IMR-90 (cell line): ENCODE measurements at places on chromosomes 12 and 14. TPM values are rescaled to one million over a fixed set of nuclear protein-coding genes. Genes with fewer than 3 reads are reported as not detected.

The PRKD1 gene
- total RNA-seq, result 12.8 and 12.9 TPM in 2 replicates

The ARHGEF40 gene
- total RNA-seq, result 16.1 and 18.1 TPM in 2 replicates

DNA sequence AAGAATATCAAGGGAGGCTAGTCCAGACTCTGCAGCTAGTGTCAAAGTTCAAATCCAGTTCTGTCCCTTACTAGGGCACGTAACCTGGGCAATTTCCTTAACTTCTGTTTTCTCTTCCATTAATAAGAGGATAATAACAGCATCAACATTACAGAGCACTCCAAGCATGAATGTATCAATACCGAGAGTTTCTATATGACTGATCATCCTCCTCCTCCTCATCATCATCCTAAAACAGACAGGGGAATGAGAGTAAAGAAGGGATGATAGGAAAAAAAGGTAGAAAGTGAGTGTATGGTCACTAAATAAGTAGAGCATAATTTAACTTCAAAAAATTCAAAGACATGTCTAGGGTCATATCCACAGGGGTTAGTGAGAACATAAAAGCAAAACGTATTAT is 171.4 kb downstream of the NDUFA12 start:
- no peak for DNase-seq
- H3K36me3 ChIP-seq, result no peaks in the 10 kb centered on the region
- no peak overlapping the region for H3K27ac ChIP-seq
- no peaks in the 10 kb centered on the region; the same call in 1 of the 2 replicates for H3K27me3 ChIP-seq
- H3K4me1 ChIP-seq, result peaks cover 3% of the 10 kb centered on the region
- H3K4me3 ChIP-seq, result no peak overlapping the region

DNA sequence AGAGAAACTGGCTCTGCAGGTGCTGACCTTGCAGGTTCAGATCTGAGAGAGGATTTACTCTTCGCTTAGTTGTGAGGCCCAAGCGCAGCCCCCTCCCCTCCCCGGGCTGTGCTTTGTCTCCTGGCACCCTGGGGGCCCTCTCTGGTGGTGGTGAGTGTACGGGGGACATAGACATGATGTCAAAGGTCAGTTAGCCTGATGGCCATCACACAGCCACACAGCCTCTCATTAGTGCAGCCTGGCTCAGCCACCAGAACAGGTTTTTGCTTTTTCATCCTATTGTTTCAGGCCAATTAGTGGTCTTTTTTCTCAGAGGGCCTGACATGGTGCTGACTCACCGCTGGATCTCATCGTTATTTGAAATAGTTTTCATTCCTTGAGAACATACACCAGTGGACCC is 437.9 kb downstream of the AACS start:
- H3K4me3 ChIP-seq, result no peak overlapping the region
- H3K4me1 ChIP-seq, result no peaks in the 10 kb centered on the region
- no peaks in the 10 kb centered on the region for H3K36me3 ChIP-seq
- DNase-seq, result no peak
- H3K27ac ChIP-seq, result no peak overlapping the region
- no peaks in the 10 kb centered on the region for H3K27me3 ChIP-seq

- H3K4me1 ChIP-seq, result no peaks in the 10 kb centered on the region
- no peaks in the 10 kb centered on the region for H3K27me3 ChIP-seq
- H3K4me3 ChIP-seq, result no peak overlapping the region
Measured at GRCh38 chr14:45284802-45285201, 31.8 kb upstream of the MIS18BP1 start.

DNA sequence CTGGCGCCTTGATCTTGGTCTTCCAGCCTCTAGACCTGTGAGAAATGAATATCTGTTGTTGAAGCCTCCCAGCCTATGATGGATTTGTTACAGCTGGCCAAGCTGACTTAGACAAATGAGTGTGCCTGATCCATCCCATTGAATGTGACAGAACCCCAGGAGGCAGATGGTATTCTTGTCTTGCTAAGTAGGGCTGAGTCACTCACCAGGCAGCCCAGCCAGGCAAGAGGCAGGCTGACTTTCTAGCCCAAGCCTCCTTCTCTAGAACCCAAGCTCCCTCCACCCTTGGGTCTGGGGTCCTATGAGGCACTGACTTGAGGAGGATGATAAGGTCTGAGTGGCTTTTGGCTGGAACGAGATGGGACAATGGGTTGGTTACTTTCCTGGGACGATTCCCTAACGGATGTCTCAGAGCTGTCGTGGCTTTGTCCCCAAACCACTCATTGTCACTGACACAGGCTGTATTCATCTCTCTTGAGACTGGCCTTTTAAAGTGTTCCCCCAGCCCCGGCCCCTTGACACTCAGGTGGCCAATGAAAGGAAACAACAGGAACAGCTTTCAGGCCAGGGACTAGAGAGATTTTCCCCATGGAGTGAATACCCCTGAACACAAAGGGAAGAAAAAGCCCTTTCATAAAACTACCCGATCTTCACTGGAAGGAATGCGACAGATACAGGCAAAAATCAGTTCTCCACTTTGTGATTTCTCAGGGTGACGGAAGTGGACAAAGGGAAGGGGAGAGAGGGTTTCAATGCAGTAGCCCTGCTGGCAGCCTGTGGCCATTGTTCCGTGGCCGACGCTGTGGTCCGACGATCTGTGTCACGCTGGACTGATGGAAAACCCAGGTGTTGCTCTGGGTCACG is 264.2 kb downstream of the AACS start:
- no peak overlapping the region for H3K4me3 ChIP-seq
- no peaks in the 10 kb centered on the region for H3K4me1 ChIP-seq
- no peaks in the 10 kb centered on the region for H3K36me3 ChIP-seq
- no peaks in the 10 kb centered on the region for H3K27me3 ChIP-seq

GRCh38 chr14:101833045-101833444 is 71.5 kb downstream of the PPP2R5C start:
- peaks cover 3% of the 10 kb centered on the region; the same call in 1 of the 2 replicates for H3K36me3 ChIP-seq
- no peak overlapping the region for H3K4me3 ChIP-seq
- H3K27me3 ChIP-seq, result no peaks in the 10 kb centered on the region
- H3K27ac ChIP-seq, result no peak overlapping the region
- no peak for DNase-seq

DNA sequence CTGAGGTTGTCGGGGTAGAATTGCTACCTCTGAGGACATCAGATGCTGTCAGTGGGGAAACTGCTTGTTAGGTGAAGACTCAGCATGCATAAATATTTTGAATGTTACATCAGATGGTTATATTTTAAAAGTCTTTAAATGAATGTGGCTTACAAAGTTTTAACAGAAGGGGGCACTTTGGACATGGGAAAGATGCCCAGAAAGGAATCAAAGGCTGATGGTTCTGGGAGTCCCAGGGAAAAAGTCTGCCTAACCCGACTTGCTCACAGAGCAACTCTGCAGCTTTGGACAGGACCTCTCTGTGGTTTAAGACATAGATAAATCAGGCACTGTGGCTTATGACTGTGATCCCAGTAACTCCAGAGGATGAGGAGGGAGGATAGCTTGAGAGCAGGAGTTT is 474.9 kb downstream of the ATP23 start:
- no peaks in the 10 kb centered on the region for H3K27me3 ChIP-seq
- peak; percentile 88 for DNase-seq
- peaks cover 12% of the 10 kb centered on the region for H3K4me1 ChIP-seq
- H3K4me3 ChIP-seq, result no peak overlapping the region
- H3K36me3 ChIP-seq, result no peaks in the 10 kb centered on the region
- peak overlapping the region; percentile 60 for H3K27ac ChIP-seq

DNA sequence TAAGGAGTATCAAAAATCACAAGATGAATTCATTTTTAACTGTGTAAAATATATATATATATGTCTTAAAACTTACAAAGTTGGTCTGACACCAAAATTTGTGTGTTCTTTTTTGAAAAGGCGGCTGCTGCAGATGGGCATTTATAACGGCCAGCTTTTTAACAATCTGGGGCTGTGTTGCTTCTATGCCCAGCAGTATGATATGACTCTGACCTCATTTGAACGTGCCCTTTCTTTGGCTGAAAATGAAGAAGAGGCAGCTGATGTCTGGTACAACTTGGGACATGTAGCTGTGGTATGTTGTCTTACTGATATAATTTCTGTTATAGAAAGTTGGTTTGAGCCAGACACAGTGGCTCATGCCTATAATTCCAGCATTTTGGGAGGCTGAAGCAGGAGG is 47.0 kb downstream of the TTC8 start:
- H3K27ac ChIP-seq, result no peak overlapping the region
- H3K27me3 ChIP-seq, result no peaks in the 10 kb centered on the region
- H3K4me3 ChIP-seq, result no peak overlapping the region
- no peak for DNase-seq
- H3K4me1 ChIP-seq, result peaks cover 2% of the 10 kb centered on the region

DNA sequence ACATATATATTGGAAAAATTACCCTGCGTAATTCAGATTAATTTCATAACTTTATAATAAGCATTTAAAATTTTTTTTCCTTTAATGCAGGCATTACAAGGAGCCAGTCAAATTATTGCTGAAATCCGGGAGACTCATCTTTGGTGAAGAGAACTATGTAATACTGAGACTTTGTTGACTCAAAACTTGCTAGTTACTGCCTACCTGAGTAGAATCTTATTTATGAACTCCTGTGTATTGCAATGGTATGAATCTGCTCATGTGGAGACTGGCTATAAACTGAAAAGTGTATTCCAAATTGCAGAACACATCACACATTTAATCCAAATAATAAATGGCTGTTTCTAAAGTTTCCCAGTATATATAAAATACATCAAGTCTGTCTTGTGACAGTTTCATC is 12.4 kb downstream of the YARS2 start:
- no peak overlapping the region for H3K4me3 ChIP-seq
- no peaks in the 10 kb centered on the region for H3K27me3 ChIP-seq
- H3K27ac ChIP-seq, result no peak overlapping the region
- peaks cover 24% of the 10 kb centered on the region for H3K36me3 ChIP-seq
- no peak for DNase-seq
- no peaks in the 10 kb centered on the region for H3K4me1 ChIP-seq

- no peaks in the 10 kb centered on the region for H3K36me3 ChIP-seq
- no peak overlapping the region for H3K4me3 ChIP-seq
- H3K27me3 ChIP-seq, result no peaks in the 10 kb centered on the region
- H3K27ac ChIP-seq, result no peak overlapping the region
Measured at GRCh38 chr14:105864116-105864515, 337.7 kb downstream of the TMEM121 start.

GRCh38 chr12:117044790-117045159 is 54.4 kb downstream of the TESC start:
- H3K27ac ChIP-seq, result no peak overlapping the region
- H3K4me1 ChIP-seq, result peaks cover 11% of the 10 kb centered on the region
- H3K27me3 ChIP-seq, result no peaks in the 10 kb centered on the region
- no peaks in the 10 kb centered on the region for H3K36me3 ChIP-seq
- DNase-seq, result no peak

- no peak overlapping the region for H3K27ac ChIP-seq
- no peak overlapping the region for H3K4me3 ChIP-seq
- H3K4me1 ChIP-seq, result no peaks in the 10 kb centered on the region
- H3K27me3 ChIP-seq, result no peaks in the 10 kb centered on the region
- H3K36me3 ChIP-seq, result 0 out of 2 replicates have a peak, but pooled peaks cover 3% of the 10 kb centered on the region
Measured at GRCh38 chr12:109259545-109259895, 49.6 kb downstream of the FOXN4 start.

DNA sequence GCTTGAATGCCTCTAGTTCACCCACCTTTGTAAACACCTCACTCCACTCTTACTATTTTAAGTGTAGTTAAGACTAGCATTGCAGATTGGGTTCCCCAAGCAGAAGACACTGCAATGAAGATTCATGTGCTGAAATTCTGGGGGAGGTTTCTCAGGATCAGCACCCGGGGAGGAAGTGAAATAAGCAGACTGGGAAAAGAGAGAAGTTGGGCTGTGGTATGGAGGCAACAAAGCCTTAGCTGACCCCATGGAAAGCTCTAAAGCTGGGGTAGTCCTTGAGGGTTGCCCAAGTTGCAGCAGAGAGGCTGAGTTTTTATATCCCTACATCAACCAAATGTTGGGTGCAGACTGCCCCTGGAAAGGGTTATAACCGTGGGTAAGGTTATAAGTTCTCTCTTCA is 23.9 kb upstream of the IGF1 start:
- no peaks in the 10 kb centered on the region for H3K36me3 ChIP-seq
- H3K4me3 ChIP-seq, result no peak overlapping the region
- H3K4me1 ChIP-seq, result no peaks in the 10 kb centered on the region
- DNase-seq, result no peak
- no peak overlapping the region for H3K27ac ChIP-seq

- H3K27me3 ChIP-seq, result peaks cover 95% of the 10 kb centered on the region
- peak; percentile 13 for DNase-seq
- H3K36me3 ChIP-seq, result no peaks in the 10 kb centered on the region
- H3K27ac ChIP-seq, result no peak within 1 kb of the TSS
- H3K4me1 ChIP-seq, result no peaks in the 10 kb centered on the region
- no peak within 1 kb of the TSS for H3K4me3 ChIP-seq
Measured at GRCh38 chr12:113471619-113472171, at the start of gene LHX5. LHX5 (minus strand) TSS chr12:113471871; CDS start chr12:113471498, 373 bp downstream.

DNA sequence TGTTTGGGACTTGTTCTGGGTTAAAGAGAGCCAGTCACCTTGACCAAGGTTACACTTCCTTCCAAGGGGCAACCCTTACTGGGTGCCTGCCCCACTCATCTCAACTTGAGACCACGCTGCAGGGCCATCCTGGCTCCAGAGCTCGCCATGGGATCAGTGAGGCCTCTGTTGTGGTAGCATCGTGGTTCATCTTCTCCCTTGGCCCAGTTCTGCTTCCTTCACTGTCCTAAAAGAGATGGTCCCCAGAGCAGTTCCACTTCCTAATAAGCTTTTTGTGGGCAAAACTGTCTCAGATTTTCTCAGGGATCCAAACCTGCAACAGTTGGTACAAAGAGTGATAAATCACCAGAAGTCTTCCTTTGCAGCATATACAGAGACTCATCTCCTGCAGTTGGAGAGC is 165.9 kb upstream of the TMEM260 start:
- DNase-seq, result no peak
- no peaks in the 10 kb centered on the region for H3K36me3 ChIP-seq
- H3K4me3 ChIP-seq, result no peak overlapping the region
- H3K27ac ChIP-seq, result no peak overlapping the region

GRCh38 chr14:64008016-64008415 is 155.2 kb downstream of the SYNE2 start:
- no peaks in the 10 kb centered on the region for H3K4me1 ChIP-seq
- no peaks in the 10 kb centered on the region for H3K36me3 ChIP-seq
- no peak for DNase-seq
- no peak overlapping the region for H3K27ac ChIP-seq

DNA sequence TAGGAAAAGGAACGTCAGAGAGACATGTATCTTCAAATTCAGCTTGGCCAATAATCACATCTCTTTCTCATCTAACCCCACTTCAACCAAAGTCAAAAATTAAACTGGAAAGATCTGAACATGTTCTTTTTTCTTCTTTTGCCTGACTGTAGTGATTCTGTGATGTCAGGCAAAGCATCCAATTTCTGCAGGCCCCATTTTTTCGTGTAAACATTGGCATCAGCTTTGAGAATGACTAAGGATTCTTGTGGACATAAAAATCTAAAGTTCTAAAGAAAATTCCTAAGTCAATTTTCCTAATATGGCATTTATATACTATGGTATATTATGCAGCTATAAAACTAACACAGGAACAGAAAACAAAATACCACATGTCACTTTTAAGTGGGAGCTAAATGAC is 89.1 kb downstream of the STXBP6 start:
- no peaks in the 10 kb centered on the region for H3K36me3 ChIP-seq
- peak overlapping the region; percentile 99 for H3K27ac ChIP-seq
- peak; percentile 88 for DNase-seq
- peaks cover 16% of the 10 kb centered on the region for H3K4me1 ChIP-seq
- no peak overlapping the region for H3K4me3 ChIP-seq
